ENCODE measurements at places on chromosomes 4 and X.
A peak's percentile ranks its signal among the peaks of the same experiment; 100 is the strongest.

GRCh38 chr4:110091434-110092140 lies 106.8 kb downstream of the ELOVL6 start:
- DNase-seq = no peak

DNA sequence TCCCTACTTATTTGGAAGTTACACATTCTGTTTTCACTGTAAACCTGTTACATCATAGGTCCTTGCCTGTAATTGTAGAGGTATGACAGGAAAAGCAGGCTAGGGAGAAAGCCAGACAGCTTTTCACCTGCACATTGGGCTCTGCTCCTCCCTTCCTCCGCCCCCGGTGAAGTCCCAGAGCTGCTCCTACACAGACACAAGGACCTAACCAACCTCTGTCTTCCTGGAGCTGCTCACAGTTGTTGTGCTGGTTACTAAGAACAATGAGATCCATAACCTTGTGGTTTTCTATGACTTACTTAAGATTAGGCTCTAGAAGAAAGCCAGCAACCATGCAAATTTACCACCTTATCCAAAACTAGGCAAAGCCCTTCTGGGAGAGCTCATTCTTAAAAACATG lies 40.0 kb downstream of the MOSPD2 start:
- DNase-seq = no peak

DNA sequence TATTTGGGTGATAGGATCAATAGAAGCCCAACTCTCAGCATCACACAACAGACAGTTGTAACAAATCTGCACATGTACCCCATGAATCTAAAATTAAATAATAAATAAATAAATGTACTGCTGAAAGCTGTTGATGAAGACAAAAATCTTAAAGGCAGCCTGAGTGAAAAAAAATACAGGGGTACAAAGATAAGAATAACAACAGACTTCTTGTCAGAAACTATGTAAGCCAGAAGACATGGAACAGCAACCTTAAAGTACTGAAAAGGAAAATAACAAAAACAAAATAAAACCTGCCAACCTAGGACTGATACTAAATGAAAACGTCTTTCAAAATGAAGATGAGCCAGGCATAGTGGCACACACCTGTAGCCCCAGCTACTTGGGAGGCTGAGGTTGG lies 25.0 kb upstream of the PDLIM5 start:
- no peak for DNase-seq

- DNase-seq = no peak
Measured at GRCh38 chrX:73206366-73206765, 8.3 kb downstream of the NAP1L2 start.

- DNase-seq = no peak
Measured at GRCh38 chr4:152870606-152871005, 65.5 kb upstream of the FHDC1 start.

- no peak for DNase-seq
Measured at GRCh38 chr4:165439344-165439743, 60.5 kb downstream of the CPE start.

GRCh38 chrX:96314985-96315384 lies 369.7 kb upstream of the DIAPH2 start:
- DNase-seq = no peak

- no peak for DNase-seq
Measured at GRCh38 chrX:68725756-68726365, 78.4 kb downstream of the STARD8 start.

- no peak for DNase-seq
Measured at GRCh38 chr4:4655901-4656300, 114.1 kb upstream of the STX18 start.

DNA sequence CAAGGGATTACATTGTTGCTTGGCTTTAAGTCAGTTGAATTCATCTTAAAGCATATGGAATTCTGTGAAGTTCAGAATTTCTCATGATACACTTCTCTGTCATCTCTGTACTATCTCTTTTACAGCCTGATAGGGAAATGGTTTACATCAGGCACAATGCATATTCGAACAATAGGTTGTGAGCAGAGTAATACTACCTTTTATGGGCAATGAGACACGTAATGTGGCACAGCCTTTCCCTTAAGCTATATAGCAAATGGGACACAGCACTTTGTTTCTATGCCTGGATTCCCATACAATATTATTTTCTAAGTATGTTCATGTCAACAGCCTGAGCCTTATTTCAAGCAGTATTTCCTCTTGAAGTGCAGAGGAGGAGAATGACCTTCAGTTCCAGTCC lies 58.4 kb downstream of the SYNPO2 start:
- no peak for DNase-seq

DNA sequence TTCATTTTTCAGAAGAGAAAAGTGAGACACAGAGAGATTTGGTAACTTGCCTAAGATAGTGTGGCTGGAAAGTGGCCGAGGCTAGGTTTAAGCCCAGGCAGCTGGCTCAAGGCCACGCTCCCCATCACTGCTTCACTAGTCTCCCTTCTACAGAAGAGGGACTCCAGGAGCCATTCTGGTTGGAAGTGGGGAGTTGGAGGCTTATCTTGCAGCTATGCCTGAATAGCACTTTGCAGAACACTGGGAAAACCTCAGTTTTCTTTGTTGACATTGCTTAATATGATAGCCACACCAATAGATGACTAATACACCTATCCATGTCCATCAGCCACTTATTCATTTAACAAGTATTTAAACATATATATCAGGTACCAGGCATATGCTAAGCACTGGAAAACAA lies 18.5 kb downstream of the LRRC66 start:
- no peak for DNase-seq

DNA sequence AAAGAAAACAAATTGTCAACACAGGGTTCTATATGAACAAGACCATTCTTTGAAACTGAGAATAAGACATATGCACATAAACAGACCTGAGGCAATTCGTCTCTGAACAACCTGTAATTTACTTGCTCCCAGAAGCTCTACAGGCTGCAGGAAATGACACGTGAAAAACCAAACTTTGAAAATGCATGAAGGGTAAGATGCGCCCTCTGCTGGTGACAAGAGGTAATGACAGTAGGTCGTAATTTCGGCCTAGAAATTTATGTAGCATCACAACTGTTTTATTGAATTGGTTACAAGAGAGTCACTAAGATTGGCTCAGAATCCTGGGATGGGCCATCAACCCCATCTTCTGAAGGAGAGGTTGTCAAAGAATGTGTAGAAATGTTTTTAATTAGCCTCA lies 276.5 kb downstream of the PPP4R3C start:
- DNase-seq = peak; percentile 2

GRCh38 chr4:113232194-113232593 lies 182.7 kb downstream of the ANK2 start:
- no peak for DNase-seq

DNA sequence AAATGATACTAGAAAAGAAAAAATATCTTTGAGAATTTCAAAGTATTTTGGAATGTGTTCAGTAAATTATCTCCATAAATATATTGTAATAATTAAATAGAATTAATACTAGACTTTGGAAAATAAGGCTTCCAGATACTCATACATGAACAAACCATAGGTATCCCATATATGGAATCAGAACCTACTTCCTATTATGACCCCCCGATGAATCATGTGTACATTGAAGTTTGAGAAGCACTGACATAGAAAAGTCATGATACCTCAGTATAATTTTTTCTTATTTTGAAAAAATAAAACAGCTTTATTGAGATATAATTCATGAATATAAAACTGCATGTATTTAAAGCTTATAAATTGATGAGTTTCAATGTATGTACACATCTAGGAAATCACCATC lies 27.2 kb upstream of the SMARCA5 start:
- DNase-seq = no peak

DNA sequence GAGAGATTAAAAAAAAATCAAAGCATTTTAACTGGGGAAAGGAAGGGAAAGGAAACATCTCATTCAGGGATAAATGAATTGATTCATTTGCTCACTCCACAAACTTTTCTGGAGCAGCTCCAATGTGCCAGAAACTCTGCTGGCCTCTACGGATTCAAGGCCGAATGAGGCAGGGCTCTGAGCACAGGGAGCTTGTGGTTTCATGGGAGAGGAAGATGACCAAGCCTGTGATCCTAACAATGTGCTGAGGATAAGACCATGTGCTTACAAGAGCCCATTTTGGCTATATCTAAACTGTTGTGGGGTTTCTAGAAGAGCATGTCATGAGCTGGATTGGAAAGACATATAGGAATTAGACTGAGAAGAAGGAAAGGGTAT lies 137.5 kb downstream of the ZNF674 start:
- DNase-seq = no peak

DNA sequence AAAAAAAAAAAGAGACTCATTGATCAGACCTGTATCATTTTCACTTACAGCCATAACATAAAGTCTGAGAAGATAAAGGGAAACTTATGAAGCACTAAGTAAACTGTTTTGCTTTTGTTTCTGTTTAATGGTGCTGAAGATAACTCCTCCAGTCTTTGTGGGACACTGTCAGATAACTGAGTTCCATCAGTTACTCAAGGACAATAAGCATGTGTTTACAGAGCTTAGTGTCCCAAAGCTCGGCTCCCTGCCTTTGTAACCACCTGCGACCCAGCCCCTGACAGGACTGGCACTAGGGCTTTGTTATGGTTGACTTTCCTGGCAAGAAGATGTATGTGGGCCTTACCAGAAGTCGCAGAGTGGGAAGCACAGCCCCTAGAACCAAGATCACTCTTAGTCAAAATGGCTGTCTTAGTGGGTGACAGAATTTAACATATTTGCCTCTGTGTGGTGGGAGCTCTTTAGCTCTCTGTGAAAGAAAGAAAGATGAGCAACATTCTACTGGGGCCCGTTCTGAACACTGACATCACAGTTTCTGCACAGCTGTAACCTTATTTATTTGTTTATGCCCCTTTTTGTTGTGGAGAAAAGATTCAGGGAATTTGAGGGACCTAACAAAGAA lies 68.1 kb downstream of the FNIP2 start:
- DNase-seq = no peak

DNA sequence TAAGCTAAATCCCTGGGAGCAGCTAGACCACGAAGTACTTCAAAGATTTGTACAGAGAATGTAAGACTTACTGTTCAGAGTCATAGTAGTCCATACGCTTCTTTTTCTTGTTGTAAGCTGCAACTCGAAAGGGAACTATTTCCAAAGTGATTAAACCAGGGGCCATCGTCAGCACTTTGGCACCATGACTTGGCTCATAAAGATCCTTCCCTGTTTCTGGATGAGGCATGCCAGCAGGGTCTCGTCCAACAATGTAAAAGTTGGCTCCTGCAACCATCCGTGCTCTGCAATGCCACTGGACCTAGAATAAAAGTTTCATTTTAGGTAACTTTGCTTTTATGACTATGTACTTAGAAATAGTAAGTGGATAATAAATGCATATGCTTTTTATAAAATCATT lies 88.5 kb downstream of the PAPSS1 start:
- no peak for DNase-seq

DNA sequence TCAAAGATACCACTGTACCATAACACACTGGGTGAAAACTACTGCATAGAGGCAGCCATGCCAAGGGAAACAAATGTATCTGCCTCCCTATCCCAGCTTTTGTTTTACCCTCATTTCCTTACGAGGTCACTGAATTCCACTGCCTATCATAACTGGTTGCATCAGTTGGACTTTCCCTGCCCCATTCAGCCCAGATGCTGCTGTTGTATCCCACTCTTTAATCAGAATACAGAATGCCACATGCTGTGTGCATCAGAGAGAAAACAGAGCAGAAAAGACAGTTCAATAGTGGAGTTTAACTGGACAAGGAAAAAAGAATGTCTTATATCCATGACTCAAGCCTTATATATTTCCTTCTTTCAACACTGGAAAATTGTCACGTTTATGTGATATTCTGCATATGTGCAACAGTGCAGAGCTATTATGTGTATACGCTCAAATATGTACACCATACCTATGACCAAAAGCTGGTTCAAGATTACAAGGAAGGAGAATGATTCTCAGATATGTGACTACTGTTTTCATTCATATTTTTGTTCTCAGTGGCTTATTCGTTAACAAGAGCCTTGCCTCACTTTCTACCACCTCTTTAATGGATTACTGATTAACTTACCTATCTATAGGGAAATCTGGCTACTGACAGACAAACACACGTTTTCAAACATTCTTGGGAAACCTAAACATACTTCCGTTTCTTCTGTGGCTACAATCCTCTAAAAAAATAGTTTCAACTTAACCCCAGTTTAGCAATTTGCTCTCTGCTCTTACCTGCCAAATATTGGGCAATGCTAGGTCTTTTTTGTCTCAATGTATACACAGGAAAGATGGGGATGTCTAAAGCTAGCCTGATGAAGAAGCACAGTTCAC lies 378.9 kb downstream of the SMARCA1 start:
- no peak for DNase-seq

GRCh38 chrX:20681683-20682082 lies 415.0 kb upstream of the RPS6KA3 start:
- no peak for DNase-seq

- no peak for DNase-seq
Measured at GRCh38 chrX:20320461-20321159, 53.9 kb upstream of the RPS6KA3 start.

- DNase-seq = no peak
Measured at GRCh38 chr4:34108391-34108790, 2135.9 kb downstream of the ARAP2 start.

DNA sequence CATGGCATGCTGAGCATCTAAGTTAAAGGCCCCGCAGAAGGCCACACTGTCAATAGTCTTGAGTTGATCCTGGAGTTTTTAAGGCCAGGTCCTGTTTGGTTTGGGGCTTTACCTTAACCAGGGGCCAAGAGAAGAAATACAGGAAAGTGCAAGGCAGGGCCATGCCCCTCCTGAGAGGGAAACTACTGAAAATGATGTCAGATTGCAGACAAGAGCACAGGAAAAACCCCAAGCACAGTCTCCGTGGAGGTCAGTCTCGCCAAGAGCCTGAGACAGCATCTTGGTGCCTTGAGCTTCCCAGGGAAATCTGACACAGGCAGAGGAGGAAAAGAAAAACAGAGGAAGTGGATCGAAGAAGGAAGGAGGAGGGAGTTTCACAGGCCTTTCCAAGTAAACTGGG lies 32.2 kb upstream of the GATB start:
- no peak for DNase-seq

GRCh38 chr4:40395908-40396793 lies 61.0 kb downstream of the CHRNA9 start:
- DNase-seq = peak; percentile 87

- DNase-seq = no peak
Measured at GRCh38 chr4:151638295-151638858, 122.4 kb downstream of the GATB start.

DNA sequence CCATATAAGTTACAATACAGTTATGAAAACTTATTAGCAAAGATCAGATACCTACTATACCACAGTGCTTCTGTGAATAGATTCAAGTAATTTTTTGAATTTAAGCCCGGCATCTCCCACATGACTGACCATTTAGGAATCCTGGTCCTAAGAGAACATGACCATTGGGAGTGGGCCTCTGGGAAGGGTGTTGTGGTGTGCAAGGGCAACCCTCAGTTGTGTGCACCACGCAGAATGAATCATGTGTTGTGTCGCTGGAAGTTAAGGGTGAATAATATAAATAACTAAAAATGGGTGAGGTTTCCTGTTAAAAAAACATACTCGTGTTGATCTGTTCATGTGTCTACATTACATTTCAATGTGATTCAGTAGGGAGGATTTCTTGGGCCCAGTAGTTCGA lies 15.5 kb downstream of the CPE start:
- DNase-seq = no peak

GRCh38 chr4:72243641-72244040 lies 211.8 kb downstream of the NPFFR2 start:
- DNase-seq = no peak

All from NCI-H1092 (cell line).